ENCODE measurements at places on chromosomes 6 and 20. TPM values are rescaled to one million over a fixed set of nuclear protein-coding genes. Genes with fewer than 3 reads are reported as not detected.

AFG1L gene
- 9.3 TPM for total RNA-seq

ANGPT4 gene
- 0.09 TPM for total RNA-seq

SOX18 gene
- 1.6 TPM for total RNA-seq

HLA-DOA gene
- 1.1 TPM for total RNA-seq

RIPOR3 gene
- total RNA-seq, result 2.7 TPM

RGS19 gene
- 8.4 TPM for total RNA-seq
